ENCODE measurements at places on chromosomes 3 and 15.

- DNase-seq = no peak
These were observed 53.9 kb downstream of the TRIM69 start for GRCh38 chr15:44790215-44790614.

DNA sequence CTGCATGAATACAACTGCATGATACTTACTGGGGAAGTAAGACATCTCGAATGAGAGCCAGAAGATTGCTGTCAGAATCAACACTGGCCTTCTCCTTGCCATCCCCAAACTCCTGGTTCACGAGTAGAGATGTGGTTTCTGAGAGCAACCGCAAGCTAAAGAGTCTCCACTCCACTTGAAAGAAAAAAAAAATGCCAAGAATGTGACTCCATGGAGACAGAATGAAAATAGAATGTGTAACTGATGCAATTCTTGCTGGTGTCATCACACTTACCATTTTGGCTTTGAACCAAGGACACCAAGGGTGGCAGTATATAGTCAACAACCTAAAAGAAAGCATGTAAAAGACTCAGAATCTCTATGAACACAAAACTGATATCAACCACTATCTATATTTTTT is 280.4 kb downstream of the ULK4 start:
- DNase-seq = no peak

- DNase-seq = peak; percentile 86
These were observed 627 bp upstream of the FAM131A start for GRCh38 chr3:184336547-184337398.

DNA sequence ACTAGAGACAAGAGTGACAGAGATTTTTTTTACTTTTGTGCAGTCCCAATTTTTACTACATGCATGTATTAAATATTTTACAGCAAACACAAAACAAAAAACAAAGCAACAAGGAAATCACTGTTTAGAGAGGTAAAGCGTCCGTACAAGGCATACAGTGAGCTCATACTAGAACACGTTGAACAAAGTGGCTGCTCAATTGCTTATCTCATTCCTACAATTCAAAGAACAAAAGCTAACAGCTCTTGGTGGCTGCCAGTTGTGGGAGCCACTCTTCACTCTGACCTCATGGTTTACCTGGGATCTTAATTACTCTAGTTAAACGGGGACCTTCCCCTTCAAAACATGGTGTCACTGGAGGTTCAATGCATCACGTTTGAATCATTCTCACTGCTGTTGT is 7.6 kb upstream of the ARHGEF26 start:
- DNase-seq = no peak

DNA sequence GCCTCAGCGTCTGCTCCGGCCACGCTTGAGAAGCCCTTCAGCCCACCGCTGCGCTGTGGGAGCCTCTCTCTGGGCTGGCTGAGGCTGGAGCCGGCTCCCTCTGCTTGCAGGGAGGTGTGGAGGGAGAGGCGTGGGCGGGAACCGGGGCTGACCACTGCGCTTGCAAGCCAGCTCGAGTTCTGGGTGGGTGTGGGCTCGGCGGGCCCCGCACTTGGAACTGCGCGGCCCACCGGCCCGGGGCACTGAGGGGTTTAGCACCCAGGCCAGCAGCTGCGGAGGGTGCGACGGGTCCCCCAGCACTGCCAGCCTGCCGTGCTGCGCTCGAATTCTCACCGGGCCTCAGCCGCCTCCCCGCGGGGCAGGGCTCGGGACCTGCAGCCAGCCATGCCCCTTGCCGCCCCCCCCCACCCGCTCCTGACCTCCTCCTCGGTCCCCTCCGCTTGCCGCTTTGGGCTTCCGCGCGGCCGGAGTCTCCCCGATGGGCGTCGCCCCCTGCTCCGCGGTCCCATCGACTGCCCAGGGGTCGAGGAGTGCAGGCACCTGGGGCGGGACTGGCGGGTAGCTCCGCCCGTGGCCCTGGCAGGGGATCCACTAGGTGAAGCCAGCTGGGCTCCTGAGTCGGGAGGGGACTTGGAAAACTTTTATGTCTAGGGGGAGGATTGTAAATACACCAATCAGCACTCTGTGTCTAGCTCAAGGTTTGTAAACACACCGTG is 106.7 kb downstream of the RAP2B start:
- DNase-seq = no peak

GRCh38 chr15:69810431-69811354 is 287.0 kb downstream of the TLE3 start:
- DNase-seq = no peak

GRCh38 chr3:88863196-88863595 is 244.2 kb upstream of the EPHA3 start:
- no peak for DNase-seq

DNA sequence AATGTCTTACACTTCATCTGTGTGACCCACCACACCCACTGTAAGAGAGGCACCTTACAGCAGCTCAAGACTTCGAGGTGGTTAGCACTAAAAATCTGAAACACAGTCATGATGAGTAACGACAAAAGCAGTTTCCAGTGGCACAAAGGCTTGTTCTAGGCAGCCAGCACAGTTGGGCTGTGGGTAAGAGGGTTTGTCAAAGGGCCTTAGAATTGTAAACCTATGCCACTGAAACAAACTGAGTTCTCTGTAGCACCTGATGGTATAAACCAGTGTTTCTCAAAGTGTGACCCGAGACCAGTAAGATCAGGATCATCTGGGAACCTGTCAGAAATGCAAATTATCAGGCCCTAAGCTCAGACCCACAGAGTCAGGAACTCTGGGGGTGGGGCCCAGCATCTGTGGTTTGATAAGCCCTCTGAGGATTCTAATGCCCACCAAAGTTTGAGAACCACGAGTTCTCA is 36.5 kb downstream of the DAPK2 start:
- no peak for DNase-seq

- DNase-seq = no peak
These were observed 193.3 kb upstream of the ZNF717 start for GRCh38 chr3:75978686-75979085.

DNA sequence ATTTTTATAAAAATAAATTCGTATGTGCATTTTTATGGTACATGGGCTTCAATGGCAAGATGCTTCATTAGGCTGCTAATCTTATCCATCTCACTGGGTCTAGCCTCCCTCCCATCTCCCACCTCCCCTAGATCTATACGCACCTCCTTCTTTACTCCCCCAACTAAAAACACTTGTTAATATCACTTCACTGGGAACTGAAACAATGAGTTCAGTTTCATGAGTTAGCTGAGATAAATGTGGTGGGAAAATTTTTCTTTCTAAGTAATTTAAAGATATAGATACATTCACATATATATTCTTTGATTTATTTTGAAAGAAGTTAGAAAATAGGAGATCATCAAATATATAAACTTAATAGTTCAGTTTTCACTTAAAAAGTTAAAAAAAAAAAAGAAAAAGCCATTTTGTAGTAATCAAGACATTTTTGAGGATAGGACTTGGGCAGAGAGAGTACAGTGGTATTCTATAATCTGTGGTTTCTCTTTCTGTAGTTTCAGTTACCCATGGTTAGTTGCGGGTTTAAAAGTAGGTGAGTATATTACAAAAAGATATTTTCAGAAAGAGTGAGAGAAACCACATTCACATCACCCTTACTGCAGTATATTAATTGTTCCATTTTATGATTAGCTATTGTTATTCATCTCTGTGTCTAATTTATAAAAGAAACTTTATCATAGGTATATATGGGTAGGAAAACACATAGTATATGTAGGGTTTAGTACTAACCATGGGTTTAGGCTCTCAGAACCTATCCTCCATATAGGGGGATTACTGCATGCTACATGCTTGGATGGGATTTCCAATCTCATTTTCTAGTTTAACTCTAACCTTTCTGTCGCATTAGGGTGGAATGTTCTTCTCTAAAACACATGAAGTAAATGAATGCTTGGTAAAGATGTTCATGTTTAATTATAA is 316.0 kb upstream of the CBLB start:
- no peak for DNase-seq

- no peak for DNase-seq
These were observed 710.1 kb upstream of the CBLB start for GRCh38 chr3:106578911-106579310.

GRCh38 chr3:53350652-53351051 is 3.3 kb upstream of the DCP1A start:
- no peak for DNase-seq

- DNase-seq = no peak
These were observed 474.0 kb downstream of the FGF12 start for GRCh38 chr3:192253138-192253887.

DNA sequence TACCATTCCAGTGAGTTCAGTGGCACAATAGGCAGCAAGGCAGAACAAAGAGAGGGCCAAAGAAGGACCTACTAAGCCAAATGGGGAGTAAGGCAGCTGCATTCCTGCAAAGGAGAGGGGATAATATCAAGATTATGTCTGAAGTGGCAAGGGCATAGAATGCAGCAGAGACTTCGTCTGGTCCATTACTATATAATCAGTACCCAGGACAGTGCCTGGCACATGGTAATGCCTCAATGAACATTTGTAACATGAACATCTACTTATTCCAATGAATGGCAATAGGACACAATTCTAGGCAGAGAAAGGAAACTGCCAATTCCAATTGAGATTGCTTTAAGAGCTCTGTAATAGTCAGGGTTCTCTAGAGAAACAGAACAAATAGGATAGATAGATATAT is 82.1 kb upstream of the STAC start:
- no peak for DNase-seq

DNA sequence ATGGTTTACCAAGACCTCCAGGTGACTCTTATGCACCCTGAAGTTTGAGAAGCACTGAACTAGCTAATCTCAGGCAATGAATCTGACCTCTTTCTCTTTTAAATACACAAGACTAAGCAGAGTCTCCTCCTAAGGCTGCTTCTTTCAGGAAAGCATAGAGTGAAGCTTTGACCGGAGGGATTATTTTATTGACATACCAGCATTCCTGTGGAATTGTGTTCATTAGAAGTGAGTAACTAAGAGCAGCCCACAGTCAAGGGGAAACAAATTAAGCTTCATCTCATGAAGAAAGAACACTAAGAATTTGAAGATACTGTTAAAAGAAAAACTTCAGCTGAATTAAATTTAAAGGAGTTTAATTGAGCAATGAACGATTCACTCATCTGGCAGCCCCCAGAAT is 963.5 kb downstream of the NTRK3 start:
- no peak for DNase-seq

DNA sequence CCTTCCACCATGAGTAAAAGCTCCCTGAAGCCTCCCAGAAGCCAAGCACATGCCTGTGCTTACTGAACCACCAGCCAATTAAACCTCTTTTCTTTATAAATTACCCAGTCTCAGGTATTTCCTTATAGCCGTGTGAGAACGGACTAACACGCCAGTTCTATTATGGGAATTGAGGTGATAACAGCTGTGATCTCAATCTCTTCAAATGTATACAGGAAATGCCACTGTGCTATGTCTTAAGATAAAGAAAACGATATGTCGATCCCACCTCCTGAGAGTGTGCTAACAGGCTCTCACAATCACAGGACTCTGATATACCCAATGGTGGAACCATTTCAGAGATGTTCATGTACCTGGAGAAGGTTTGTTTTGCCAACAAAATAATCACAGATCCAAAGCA is 26.2 kb downstream of the CHSY1 start:
- no peak for DNase-seq

- DNase-seq = no peak
These were observed 24.6 kb downstream of the ACSBG1 start for GRCh38 chr15:78209646-78210348.

DNA sequence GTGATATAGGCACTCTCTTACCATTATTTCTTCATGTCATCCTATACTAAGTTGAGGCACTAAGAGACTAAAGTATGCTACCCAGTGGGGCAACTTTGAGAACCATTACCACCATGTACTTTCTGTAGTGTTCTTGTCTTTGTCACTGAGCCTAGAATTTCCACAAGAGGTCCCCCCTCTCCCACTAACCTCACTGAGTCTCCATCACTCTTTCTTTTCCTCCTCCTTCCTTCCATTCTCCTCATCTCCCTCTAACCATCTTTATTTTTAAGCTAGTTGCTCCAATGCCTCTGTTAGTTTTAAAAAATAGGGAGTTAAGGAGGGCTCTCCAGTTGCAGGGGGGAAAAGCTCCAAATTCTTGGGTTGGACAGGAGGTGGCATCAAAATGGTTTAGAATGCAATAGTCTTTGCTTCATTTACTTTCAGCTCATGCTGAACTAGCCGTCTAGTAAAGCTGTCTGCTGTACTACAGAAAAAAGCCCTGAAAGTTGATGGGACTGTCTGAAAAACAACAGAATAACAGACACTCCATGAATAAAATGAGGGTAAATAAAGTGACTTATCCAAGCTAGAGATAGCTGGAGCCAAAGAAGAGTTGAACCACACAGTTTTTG is 85.1 kb upstream of the MYRIP start:
- no peak for DNase-seq

GRCh38 chr3:14331251-14331650 is 71.2 kb upstream of the SLC6A6 start:
- no peak for DNase-seq

DNA sequence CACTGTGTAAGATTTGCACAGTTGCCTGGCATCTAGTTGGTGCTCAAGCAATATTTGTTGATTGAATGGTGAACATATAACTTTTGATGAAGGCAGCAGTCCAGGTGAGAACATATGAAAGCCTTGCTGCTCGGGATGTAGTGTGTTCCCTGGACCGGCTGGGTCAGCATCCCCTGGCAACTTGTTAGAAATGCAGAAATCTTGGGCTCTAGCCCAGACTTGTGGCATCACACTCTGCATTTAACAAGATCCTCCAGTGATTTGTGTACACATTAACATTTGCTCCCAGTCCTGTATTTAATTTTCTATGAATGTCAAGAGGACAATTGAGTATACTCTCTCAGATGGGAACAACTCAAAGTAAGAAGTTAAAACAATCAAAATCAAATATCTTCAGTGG is 69.0 kb upstream of the SAMMSON start:
- no peak for DNase-seq

DNA sequence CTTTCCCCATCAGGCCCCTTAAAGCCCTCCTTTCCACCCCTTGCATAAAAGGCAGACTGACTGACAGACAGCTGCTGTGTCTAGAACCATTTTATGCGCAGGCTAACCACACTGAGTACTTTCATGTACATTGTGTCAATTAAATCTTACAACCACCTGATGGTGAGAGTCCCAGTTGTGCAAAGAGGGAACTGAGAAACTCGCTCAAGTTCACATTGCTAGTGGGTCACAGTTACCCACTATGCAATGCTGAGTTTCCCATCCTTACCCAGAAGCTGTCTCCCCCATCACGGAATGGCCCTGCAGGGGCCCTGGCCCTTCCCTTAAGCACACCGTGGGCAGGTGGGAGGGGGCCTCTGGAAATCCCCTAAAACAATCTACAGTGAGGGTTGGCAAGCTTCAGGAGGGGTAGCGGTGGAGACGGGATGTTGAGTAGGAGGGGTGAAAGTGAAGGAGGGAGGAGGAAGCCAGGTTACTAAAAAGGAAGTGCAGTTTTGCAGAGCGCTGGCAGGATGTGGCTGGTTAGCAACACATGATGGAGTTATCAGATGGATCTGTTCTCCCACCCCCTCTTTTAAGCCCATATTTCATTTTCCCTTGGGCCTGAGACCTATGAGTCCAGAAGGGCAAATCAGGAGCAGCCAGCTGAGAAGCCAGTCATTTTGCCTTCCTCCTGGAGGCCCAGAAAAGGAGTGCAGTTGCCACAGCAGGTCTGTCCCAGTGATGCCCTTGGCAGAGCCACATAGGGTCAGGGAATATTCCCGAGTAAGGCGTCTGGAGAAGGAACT is 30.0 kb downstream of the STARD5 start:
- DNase-seq = no peak

All from 8988T (cell line).